ENCODE measurements at places on chromosomes 4 and X.

GRCh38 chr4:101287324-101287723, 60.0 kb downstream of the PPP3CA start:
- no peak for DNase-seq

DNA sequence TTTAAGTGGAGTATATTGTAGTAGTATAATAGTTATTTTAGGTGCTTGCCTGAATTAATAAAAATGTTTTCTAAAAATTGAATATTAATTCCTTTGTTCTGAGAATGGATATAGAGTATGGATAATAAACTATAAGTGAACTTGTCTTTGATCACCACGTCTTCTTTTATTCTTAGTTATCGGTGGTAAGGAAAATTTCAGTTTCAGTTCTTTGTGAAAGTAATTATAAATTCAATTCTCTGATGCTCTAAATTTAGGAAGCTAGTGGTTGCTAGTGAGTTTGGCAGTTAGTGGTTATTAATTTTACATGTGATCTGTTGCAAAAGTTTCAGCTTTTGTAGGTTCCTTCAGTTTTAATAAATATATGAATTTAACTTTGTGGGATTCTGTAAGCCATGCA, 30.8 kb downstream of the MRPL1 start:
- DNase-seq, result no peak

GRCh38 chrX:21885568-21885967, 29.8 kb downstream of the YY2 start:
- DNase-seq, result no peak

- no peak for DNase-seq
Observed at GRCh38 chr4:26369581-26369980, 48.8 kb downstream of the RBPJ start.

DNA sequence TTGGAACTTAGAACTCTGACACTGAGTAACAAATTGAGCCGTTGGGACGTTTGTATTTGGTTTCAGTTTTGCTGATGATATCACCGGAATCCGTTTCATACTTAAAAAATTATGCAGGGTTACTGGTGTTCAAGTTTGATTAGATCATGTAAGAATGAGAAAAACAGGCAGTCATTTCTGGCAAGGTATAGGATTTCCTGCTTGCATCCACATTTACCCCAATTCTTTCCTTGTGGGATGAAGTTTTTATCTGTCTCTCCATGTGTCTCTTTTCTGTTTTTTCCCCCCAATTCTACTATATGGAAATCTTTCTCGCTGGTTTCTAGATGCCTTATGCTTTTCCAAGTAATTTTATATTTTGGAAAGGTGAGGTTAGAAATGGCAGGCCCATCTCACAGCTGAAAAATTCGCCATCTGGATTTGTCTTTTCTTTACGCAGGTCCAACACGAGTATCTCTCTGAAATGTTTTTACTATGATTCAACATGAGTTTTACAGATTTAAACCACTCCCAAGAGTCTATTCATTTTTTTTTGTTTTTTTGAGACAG, 197.9 kb downstream of the SHOX start:
- DNase-seq, result no peak

GRCh38 chr4:115470763-115471162, 357.3 kb upstream of the NDST4 start:
- no peak for DNase-seq

GRCh38 chr4:183563874-183564273, 59.0 kb downstream of the ING2 start:
- no peak for DNase-seq

GRCh38 chrX:13168269-13168668, 123.8 kb upstream of the FAM9C start:
- DNase-seq, result no peak

DNA sequence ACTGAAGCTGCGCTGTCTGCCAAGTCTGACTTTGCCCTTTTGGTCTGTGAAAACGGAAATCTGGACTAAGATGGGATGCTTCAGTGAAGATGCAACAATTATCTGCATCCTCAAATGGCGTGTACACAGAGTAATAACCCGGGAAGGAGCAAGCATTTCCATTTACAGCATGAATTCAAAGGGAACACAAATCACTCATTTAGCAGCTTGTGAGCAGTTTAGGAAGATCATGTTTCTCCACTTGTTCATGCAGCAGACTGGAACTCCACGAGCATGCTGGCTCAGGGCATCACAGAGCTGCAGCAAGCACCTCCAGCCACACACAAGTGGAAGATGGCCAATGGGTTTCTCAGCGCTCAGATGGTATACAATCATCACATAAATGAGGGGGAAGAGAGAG, 175.5 kb downstream of the NLGN4X start:
- no peak for DNase-seq

DNA sequence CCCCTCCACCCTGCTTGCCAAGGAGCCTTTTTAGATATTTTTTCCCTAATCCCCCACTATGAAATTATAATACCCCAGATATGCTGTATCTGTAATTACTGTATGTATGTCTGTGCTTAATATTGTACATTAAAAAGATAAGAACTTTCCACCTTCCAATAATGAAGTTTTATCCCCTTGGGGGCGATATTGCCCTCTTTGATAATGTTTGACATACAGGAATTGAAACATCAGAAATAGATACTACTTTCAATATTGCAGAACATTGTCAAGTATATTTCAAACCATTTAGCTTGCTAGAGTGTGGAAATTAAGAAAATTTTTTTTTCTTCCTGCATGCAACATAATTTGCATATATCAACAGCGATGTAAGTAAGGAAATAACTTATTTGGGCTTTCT, 58.9 kb downstream of the NAF1 start:
- no peak for DNase-seq

DNA sequence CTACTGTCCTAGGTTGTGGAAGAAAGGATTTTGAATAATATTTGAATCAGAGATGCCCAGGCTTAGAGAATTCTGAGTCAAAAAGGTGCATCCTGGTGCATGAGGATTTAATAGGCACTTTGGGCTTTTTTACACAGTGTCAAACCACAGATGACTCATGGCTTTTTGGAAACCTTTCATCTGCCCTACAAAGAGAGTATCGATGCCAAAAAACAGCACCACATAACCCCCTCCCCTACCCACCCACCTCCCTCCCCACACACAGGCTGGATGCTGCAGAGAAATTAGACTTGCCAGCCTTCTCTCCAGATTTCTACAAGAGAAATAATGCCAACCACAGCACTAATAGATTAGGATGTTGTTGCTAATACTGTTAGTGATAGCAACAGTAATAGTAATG, 779.3 kb downstream of the NLGN4X start:
- no peak for DNase-seq
